ENCODE measurements at places on chromosomes 5 and 9. TPM values are rescaled to one million over a fixed set of nuclear protein-coding genes. Genes with fewer than 3 reads are reported as not detected.

The CCDC192 gene
- not detected for total RNA-seq

The UIMC1 gene
- total RNA-seq: 23.1 TPM

The PGM5 gene
- total RNA-seq: 14.7 TPM

The FEM1C gene
- total RNA-seq: 21.5 TPM

The SARDH gene
- 5.0 TPM for total RNA-seq

The TBC1D2 gene
- total RNA-seq: 35.6 TPM

The WDR70 gene
- total RNA-seq: 33.1 TPM

The PCDHB13 gene
- total RNA-seq: 0.18 TPM

The CDH6 gene
- 232 TPM for total RNA-seq

The STRBP gene
- total RNA-seq: 2.5 TPM

The UNC13B gene
- total RNA-seq: 14.3 TPM

The AGXT2 gene
- not detected for total RNA-seq

The PCDHB2 gene
- 0.36 TPM for total RNA-seq

The TAF9 gene
- 127 TPM for total RNA-seq

The KIF24 gene
- total RNA-seq: 2.5 TPM

The RELL2 gene
- total RNA-seq: 2.2 TPM

The CYSRT1 gene
- total RNA-seq: not detected

The SLC30A5 gene
- total RNA-seq: 63.3 TPM

The LCP2 gene
- not detected for total RNA-seq

All from IMR-90 (cell line).